ENCODE measurements at places on chromosomes 6 and 20.

DNA sequence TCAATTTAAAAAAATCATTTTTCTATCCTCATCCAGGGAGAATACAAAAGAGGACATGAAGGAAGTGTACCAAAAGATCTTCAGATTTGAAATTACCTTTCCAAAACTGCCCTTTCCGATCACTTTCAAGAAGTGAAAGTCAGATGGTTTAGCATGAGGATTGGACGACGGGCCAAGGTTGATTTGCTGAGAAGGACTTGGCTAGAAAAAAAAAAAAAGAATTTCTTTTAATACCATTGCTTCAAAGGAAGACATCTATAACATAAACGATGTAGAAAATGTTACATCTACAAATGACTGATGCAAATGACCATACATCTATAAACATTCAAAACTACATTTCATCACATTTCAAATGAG, 120.9 kb upstream of the SLC2A12 start:
- DNase-seq: no peak

DNA sequence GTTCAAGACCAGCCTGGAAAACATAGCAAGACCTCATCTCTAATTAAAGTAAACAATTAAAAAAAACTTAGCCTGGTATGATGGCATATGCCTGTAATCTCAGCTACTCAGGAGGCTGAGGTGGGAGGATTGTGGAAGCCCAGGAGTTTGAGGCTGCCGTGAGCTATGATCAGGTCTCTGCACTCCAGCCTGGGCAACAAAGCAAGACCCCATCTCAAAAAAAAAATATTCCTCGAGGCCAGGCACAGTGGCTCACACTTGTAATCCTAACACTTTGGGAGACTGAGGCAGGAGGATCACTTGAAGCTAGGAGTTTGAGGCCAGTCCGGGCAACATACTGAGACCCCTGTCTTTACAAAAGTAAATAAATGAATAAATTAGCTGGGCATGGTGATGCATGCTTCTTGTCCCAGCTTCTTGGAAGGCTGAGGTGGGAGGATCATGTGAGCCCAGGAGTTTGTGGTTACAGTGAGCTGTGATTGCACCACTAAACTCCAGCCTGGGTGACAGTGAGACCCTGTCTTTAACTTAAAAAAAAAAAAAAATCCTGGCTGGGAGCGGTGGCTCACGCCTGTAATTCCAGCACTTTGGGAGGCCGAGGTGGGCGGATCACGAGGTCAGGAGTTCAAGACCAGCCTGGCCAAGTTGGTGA, 9.3 kb upstream of the C2 start:
- no peak for DNase-seq

GRCh38 chr6:30720738-30721197, 616 bp downstream of the TUBB start:
- DNase-seq: peak; percentile 33

DNA sequence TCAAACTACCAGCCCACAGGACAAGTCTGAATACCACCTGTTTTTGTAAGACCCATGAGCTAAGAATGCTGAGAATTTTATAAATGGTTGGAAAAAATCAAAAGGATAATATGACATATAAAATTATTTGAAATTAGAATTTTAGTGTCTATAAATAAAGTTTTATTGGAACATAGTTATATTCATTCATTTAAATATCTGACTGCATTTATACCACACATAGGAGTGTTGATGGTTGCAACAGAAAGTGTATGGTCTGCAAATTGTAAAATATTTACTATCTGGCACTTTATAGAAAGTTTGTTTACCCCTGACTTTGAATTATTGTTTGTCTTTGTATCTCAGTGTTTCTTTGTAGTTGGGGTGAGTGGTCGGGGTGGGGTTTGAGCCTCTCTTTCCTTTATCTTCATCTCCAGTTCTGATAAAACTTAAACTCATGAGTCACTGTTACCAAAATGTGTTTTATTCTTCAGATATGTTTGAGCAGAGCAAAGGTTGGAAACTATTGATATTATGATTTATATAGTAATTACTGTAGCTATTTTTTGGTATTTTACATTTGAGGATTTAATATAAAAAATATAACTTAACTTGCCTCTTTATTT, 55.5 kb downstream of the CD2AP start:
- DNase-seq: no peak

DNA sequence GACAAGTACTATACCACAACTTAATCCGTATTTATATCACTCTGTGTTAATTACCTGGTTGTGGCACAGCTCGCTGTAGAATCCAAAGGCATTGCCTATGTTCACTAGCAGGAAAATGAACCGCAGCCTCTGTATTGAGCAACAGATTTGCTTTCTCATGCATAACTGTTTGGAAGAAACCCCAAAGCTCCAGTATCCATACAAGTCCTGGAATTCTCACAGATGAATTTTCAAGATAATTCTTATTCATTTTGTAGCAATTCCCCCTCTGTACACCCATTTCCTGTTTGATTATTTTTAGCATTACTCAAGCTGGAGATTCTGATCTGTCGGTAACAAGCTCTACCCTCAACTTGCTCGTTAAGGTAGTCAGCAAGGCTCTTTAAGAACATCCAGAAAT, 63.5 kb downstream of the STMND1 start:
- DNase-seq: no peak

DNA sequence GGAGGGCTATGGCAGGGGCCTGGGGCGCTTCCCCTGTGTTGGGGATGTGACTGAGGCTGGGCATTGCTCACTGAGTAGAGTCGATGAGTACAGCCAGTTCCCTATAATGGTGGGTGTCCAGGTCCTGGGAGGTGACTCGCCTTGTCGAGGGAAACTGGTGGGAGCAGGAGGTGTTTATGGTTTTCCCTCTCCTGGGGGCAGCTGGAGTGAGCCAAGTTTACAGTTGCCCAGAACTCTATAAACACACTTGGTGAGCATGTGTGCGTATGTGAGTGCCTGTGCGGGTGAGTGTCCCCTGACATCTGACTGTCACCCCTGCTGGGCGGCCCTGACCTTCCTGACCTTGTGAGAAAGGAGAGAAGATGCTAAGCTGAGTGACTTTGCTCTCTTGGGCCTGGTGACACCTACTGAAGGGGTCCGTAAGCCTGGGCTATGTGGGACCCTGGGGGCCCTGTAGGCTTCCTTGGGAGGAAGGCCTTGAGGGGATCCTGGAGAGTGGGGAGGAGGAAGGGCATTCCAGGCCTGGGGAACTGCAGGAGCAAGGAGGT, 65.9 kb downstream of the VEGFA start:
- no peak for DNase-seq

DNA sequence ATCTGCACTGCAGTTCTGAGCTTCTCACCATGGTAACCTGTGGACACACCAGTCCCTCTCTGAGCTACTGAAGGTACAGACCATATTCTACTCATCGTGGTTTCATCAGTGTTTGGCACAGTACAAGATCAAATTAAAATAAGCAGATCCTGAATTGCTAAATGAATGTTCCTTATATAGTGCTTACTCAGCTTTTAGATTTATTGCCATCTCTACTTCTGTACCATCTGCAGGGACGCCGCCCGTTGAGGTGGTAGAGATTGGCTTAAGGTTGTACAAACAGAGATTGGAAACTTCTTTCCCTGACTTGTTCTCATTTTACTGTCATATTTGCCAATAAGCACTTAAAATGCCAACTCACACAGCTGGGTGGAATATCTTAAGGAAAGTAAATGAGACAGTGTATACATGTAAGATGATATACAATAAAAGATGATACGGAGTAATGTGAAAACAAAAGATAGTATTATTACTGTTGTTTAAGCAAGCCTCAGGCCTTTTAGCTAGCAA, 223.4 kb upstream of the FOXQ1 start:
- DNase-seq: no peak

DNA sequence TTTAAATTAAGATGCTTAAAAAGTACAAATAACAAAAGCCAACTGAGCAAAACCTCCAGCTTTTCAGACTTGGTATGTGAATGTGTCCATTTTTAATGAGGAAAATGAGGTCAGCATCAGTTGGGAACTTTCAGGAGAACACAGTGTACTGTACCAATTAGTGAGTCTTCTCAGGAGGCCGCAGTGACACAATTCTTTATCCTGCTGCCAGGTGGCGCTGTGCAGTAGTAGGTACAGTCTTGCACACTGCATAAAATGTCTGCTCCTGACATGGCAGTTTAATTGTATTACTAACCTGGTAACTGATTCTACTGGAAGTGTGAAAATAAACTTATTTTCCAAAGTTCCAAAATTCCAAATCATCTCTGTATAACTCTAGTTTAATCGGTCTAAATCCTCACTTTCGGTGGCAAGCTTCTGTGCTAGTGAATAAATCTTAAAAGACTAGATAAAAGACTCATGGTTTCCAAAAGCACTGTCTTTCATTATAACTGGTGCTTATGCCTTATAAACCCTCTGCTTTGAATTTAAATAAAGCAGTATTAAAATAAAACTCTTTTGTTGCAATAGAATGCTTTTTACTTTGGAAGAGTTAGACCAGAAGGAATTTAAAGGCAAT, 214.8 kb upstream of the MMS22L start:
- peak; percentile 13 for DNase-seq

DNA sequence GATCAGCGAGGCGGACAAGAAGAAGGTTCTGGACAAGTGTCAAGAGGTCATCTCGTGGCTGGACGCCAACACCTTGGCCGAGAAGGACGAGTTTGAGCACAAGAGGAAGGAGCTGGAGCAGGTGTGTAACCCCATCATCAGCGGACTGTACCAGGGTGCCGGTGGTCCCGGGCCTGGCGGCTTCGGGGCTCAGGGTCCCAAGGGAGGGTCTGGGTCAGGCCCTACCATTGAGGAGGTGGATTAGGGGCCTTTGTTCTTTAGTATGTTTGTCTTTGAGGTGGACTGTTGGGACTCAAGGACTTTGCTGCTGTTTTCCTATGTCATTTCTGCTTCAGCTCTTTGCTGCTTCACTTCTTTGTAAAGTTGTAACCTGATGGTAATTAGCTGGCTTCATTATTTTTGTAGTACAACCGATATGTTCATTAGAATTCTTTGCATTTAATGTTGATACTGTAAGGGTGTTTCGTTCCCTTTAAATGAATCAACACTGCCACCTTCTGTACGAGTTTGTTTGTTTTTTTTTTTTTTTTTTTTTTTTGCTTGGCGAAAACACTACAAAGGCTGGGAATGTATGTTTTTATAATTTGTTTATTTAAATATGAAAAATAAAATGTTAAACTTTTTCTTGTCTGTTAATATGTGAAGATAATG, 2.2 kb downstream of the HSPA1B start:
- no peak for DNase-seq

DNA sequence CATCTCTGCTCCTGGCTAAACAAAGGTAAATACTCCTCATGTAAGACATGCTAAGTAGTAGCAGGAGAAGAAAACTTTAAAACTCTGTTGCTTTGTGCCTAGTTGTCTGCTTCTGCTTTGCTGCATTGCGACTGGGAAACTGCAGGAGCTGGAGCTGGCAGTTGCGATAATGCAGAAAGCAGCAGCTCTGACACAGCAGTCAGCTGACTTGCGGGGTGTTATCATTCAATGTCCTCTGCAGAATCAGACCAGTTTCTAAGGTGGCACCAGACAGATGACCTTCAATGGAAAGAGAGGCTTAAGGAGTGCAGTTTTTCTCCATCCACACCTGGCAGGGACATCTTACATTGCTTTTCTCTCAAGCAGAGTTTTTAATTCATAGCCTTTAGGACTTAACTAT, 69.9 kb upstream of the SOX4 start:
- no peak for DNase-seq

DNA sequence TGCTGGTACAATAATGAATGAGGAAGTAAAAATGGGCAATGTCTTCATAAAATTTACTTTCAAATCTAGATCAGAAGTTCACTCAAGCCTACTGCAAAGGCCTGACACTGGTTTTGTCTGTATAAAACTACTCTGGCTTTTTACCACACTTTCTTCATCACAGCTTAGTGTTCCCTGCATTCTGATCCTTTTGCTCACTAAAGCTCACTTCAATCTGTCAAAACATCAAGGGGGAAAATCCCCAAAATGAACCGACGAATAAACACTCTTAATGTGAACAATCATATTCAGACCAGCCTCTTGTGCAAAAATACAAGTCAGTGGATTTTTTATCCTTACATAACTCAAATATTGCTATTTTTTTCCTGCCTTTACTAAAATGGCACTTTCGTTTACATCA, 98.5 kb downstream of the PRDM1 start:
- no peak for DNase-seq

GRCh38 chr6:44735630-44735963, 348.1 kb downstream of the CDC5L start:
- no peak for DNase-seq

DNA sequence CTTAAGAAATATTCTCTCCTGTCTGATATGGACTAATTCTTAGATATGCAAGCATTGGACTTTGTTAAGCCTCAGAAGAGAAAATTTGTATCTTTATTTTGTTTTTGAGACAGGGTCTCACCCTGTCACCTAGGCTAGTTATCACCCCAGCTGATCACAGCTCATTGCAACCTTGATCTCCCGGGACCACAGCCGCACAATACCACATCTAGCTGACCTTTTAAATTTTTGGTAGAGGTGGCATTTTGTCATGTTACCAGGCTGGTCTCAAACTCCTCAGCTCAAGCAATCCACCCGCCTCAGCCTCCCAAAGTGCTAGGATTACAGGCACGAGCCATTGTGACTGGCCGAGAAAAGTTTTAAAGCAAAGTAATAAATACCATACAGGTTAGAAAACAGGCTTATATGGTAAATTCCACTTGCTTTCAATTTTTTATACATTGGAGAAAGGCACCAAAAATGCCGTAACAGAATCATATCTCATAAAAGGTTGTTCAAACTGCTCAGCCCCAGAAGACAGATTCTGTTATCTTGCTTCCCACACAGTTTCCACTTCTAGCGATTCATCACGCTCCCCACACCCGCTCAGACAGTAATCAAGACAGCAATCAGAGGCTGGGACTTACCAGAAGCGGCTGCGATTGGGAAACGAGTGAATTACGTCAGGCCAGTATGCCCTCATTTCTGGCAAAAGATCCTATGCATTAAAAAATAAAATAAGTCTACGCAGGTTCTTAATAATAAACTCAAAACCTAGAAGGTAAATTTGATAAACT, 13.8 kb downstream of the RNASET2 start:
- peak; percentile 54 for DNase-seq

DNA sequence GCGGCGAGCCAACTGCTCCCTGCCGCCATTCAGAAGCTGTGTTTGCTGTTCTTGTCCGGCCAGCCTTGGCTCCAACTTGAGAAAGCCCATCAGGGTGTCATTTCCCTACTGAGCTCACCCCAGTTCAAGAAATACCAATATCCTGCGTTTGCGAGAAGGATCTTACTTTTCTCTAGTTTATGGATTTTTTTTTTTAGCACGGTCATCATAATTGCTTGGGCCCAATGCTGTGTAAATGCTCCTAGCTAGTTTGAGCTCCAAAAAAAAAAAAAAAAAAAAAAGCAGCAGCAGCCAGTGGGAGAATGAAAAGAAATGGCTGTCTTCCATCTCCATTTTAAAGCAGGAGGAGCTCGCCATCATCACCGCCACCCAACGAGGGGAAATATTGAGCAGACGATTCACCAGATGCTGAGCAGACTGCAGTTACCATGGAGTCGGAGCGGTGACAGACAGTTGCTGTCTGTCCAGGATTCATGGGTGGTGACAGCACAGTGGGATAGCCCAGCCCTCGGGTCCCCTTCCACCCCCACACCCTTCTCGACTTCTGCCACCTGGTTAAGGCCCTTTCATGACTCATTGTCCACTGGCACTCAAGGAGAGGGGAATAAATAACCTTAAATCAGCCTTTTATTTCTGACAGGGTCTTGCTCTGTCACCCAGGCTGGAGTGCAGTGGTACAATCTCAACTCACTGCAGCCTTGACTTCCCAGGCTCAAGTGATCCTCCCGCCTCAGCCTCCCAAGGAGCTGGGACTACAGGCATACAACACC, 132.4 kb upstream of the SNX9 start:
- DNase-seq: no peak

- no peak for DNase-seq
These were observed 2.1 kb downstream of the NQO2 start for GRCh38 chr6:3001773-3002293.

GRCh38 chr20:37066168-37066567, 29.6 kb downstream of the RBL1 start:
- DNase-seq: no peak

All from activated T-helper 1 cell treated with anti-CD3 and anti-CD28 coated beads, Interleukin-2, amount 50 U/mL, for 16 hours (primary cell).